SJCRH30 (cell line): ENCODE measurements at places on chromosomes 11 and 22. TPM values are rescaled to one million over a fixed set of nuclear protein-coding genes. Genes with fewer than 3 reads are reported as not detected.

GRCh38 chr22:41488076-41488475, 19.2 kb downstream of the ACO2 start:
- DNase-seq, result no peak

GRCh38 chr11:96188243-96189006, 154.6 kb downstream of the MAML2 start:
- DNase-seq, result no peak

GRCh38 chr11:122707901-122708300, 52.4 kb downstream of the UBASH3B start:
- no peak for DNase-seq

DNA sequence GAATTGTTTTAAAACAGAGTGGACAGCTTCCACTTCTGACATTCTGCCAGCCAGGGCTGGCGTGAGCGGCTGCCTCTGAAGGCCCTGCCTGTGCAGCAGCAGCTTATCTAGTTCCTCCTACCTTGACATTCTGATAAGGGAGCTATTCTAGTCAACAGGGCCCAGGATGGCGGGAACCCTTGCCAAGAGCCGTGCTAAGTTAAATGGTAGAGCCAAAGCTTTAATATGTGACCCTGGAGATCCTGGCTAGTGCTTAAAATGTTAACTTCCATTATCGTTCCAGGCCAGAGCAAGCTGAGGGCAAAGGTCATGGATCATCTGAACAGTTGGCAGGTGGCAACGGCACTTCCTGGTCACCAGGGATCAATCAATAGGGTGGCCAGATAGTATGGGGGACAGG, 3.5 kb downstream of the KCNJ5 start:
- DNase-seq, result no peak

DNA sequence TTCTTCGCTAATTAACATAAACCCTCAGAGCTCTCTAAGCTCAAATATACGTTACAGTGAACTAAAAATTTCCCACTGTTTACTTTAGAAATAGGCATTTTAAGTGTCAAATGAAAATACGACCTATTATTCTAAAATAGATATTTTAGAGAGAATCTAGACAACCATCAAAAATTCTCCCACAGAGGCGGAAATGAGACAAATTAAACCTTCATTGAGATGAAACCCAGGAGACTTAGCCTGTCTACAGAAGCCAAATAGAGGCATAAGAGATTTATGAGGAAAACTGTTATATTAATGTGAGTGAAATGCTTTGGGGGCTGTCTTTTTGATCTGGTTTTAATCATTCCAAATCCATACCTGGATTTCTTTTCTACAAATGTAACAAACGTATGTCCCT, 232.0 kb upstream of the GRIA4 start:
- DNase-seq, result no peak

DNA sequence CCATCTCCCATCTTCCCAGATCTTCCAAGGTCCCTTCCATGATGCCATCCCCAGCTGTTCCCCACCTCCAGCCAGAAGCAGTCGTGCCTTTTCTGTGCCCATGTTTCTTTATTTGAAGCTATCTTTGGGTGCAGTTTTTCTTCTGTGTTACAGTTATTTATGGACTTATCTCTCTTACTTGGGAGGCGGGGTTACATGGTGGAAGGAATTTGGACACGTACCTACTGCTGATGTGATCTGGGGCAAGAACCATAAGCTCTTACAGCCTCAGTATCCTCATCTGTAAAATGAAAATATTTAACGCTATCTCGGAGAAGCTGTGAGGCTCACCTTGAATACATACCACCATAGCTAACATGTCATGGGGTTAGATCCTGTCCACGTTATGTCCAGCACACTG, 98.9 kb downstream of the ZBTB16 start:
- DNase-seq, result no peak

- DNase-seq, result no peak
Observed at GRCh38 chr22:46535876-46536536, 1.4 kb downstream of the CELSR1 start.

DNA sequence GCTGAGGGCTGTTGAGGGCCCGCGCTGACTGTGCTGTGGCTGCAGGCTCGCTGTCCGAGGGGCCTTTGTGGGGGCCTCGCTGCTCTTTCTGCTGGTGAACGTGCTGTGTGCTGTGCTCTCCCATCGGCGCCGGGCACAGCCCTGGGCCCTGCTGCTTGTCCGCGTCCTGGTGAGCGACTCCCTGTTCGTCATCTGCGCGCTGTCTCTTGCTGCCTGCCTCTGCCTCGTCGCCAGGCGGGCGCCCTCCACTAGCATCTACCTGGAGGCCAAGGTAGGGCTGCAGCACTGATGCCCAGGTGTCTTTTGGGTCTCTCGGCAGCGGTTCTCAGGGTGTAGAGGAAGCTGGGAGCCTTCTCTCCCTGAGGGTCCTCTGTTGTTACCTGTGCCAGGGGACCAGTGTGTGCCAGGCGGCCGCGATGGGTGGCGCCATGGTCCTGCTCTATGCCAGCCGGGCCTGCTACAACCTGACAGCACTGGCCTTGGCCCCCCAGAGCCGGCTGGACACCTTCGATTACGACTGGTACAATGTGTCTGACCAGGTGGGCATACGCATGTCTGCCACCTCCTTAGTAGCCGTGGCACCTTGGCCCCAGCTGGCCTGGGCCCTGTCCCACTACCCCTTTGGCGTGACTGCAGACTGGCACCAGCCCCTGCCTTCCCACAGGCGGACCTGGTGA, 2.2 kb downstream of the GPR137 start:
- DNase-seq, result no peak

GRCh38 chr11:10727146-10727851, 23.7 kb upstream of the CTR9 start:
- no peak for DNase-seq

GRCh38 chr11:18203723-18204122, 31.1 kb downstream of the MRGPRX4 start:
- DNase-seq, result peak; percentile 30

- no peak for DNase-seq
Observed at GRCh38 chr22:48098243-48098920, 1335.9 kb downstream of the TBC1D22A start.

GRCh38 chr11:1401656-1402221, 12.0 kb downstream of the BRSK2 start:
- peak; percentile 72 for DNase-seq

DNA sequence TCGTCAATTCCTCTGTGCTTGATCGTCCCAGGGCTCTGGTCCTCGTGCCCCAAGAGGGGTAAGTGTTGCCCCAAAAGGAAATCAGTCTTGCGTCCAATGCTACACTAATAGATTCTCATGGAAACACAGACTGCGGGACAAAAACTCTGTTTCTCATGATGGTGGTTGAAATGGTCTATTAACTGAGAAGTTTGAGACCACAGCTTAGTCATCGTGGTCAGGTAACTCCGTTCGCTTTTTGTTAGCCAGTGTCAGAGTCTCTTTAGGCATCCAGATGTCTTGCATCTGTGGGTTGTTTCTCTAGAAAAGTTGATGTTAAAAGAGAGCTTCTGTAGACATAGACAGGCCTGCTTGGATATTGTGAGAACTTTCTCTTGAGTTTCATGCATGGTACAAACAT, 104.6 kb upstream of the SORL1-AS1 start:
- DNase-seq, result no peak

- no peak for DNase-seq
Observed at GRCh38 chr11:102989379-102990047, 34.0 kb upstream of the MMP13 start.

DNA sequence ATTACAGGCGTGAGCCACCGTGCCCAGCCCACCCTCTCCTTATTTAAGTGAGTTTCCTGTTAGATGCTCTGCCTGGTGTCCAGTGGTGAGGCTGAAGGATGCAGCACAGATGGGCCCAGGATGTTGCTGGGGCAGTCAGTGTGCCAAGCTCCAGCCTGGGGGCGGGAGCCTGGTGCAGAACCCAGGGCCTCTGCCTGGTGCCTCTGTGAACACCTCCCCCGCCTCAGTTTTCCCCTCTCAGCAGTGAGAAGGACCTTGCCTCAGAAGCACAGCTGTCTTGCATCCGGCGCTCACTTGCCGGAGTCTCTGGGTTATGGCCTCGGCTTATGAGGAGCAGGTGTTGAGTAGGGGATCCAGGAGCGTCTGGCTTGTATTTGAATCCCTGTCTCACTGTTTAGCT, 116.2 kb downstream of the KIAA1671 start:
- DNase-seq, result peak; percentile 80

- no peak for DNase-seq
Observed at GRCh38 chr11:23206741-23207336, 346.6 kb upstream of the CCDC179 start.

GRCh38 chr11:72783144-72783905, 10.5 kb downstream of the STARD10 start:
- DNase-seq, result no peak

- no peak for DNase-seq
Observed at GRCh38 chr11:47856186-47856585, 8.0 kb upstream of the NUP160 start.

GRCh38 chr11:9708544-9708943, 44.7 kb downstream of the SWAP70 start:
- DNase-seq, result no peak

DNA sequence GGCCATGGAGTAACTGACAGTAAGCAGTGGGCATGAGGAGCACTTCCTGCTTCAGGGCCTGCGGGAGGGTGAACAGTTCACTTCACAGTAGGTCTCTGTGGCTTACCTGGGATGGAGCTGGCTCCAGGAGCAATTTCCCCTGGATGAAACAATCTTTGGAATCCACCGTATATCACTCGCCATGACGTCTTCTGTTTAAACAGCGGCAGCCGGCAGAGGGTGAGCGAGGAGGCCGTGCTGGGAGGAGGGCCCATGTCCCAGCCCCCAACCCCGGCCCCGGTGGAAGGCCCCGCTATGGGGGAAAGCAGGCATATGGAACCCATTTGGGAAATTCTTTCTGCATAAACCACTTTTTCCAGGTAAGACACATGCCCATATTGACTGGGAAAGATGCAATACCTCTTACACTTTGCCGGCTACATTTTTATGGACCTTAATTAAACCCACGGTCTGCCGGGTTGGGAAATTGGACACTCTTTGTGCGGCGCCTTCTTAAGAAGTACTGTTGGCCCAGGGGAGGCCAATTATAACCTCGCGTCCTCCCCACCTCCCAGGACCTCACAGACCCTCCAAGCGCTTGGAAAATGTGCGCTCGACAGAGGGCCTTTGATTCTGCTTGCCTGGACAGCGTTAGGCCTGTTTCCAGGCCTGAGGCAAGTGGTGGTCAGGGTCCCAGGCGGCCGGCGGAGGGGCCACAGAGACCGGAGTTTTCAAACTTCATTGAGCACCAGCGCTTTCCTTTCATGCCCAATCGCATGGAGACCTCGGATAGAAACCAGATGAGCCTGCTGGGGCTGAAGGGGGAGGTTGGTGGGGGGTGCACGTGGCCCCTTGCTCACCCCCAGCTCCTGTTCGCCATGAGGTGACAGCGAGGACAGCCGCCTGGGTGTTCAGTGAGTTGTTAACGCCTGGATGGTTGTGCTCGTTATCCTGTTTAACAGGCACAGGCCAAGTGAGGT, 40.4 kb downstream of the SMIM38 start:
- no peak for DNase-seq

DNA sequence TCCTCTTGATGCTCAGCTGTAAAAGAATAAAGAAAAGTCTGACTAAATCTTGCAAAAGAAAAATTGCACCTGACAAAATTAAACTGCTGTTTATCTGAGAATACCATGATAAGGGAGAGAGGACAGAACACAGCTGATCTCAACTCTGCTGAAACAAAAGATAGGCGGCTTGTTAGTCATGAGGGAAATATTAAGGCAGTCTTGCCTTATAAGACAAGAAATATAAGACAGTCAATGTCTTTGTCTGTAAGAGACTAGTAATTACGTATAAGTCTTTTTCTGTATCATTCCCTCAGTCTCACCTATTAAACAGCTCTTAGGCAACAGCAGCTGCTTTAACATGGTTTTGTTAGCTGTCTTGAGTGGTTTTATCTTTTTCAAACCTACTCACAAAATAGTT, 296.6 kb downstream of the LUZP2 start:
- DNase-seq, result no peak

- DNase-seq, result peak; percentile 24
Observed at GRCh38 chr11:33835143-33835878, 56.6 kb downstream of the LMO2 start.

- no peak for DNase-seq
Observed at GRCh38 chr11:58867556-58867955, 23.1 kb upstream of the GLYATL2 start.

Gene KRTAP5-7
- total RNA-seq, result not detected in 2 replicates

Gene ZNRF3
- total RNA-seq, result 9.1 and 9.7 TPM in 2 replicates

Gene OR52I1
- total RNA-seq, result not detected in 2 replicates

Gene EMID1
- 2.2 and 2.3 TPM in 2 replicates for total RNA-seq

Gene PIWIL4
- not detected in 2 replicates for total RNA-seq

Gene CASP5
- total RNA-seq, result not detected in 2 replicates

Gene TECTA
- 0.76 and 1.1 TPM in 2 replicates for total RNA-seq

Gene FOSL1
- total RNA-seq, result 1.5 and 1.9 TPM in 2 replicates

Gene PLAAT4
- 0.18 and 0.38 TPM in 2 replicates for total RNA-seq

Gene UPK3A
- not detected in 2 replicates for total RNA-seq

Gene MPZL3
- total RNA-seq, result 0.10 and 0.12 TPM in 2 replicates

Gene OR4A15
- total RNA-seq, result not detected in 2 replicates

Gene LRRC10B
- 40.2 and 42.1 TPM in 2 replicates for total RNA-seq
